ENCODE measurements at places on chromosomes 4 and X.

- no peak for DNase-seq
Measured at GRCh38 chr4:152044331-152045036, 283.7 kb upstream of the GATB start.

DNA sequence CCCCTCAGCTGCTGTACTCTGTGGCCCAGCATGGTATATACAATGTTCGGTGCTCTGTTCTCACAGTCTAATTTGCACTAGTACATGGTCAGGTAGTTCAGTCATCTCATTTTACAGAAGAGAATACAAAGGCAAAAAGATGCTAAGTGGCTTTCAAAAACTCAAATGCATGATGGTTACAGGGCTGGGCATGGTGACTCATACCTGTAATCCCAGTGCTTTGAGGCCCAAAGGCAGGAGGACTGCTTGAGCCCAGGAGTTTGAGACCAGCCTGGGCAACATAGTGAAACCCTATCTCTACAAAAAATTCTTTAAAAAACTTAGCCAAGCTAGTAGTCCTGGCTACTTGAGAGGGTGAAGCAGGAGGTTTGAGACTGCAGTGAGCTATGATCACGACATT, 210.5 kb upstream of the KIT start:
- no peak for DNase-seq

DNA sequence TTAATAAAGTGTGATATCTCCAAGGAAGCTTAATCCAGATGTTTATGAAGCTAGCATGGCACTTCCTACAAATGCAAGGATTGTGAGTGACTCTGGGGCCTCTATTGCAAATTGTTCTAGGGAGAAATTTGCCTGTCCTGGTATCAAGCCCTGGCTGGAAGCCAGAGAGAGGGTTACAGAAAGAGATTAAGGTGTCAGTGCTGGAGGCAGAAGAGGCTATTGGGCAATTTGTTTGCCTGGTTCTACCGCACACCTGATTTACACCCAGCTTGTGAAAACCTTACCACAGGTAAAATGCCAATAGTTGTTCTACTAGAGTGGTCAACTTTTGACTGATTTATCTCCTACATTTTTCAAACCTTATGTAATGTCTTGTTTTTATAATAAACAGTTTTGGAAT, 186.7 kb upstream of the FAT1 start:
- DNase-seq, result no peak

- peak; percentile 65 for DNase-seq
Measured at GRCh38 chr4:88523325-88524129, at the start of gene PYURF. TSS of gene PYURF (minus strand) at chr4:88523776. CDS start at chr4:88523700, 76 bp downstream.

GRCh38 chr4:122879001-122879400, 43.4 kb downstream of the NUDT6 start:
- DNase-seq, result no peak

DNA sequence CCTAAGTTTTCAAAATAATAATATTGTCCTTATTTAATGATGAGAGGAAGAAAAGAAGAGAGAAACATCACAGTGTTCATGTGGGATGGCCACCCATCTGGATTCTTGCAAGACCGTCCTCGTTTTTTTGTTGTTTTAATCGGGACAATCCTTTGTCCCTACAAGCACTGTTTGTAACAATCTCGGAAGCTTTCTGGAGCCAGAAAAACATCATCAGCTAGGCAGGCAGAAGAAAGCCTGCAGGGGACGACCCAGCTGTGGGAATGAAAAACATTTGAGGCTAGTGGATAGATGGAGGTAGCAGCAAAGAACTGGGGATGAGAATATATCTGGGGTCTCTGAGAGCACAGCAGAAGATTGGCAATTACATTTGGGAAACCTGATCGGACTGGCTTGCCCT, 105.6 kb downstream of the DKK2 start:
- DNase-seq, result no peak

- no peak for DNase-seq
Measured at GRCh38 chrX:68256990-68257389, 176.3 kb downstream of the OPHN1 start.

DNA sequence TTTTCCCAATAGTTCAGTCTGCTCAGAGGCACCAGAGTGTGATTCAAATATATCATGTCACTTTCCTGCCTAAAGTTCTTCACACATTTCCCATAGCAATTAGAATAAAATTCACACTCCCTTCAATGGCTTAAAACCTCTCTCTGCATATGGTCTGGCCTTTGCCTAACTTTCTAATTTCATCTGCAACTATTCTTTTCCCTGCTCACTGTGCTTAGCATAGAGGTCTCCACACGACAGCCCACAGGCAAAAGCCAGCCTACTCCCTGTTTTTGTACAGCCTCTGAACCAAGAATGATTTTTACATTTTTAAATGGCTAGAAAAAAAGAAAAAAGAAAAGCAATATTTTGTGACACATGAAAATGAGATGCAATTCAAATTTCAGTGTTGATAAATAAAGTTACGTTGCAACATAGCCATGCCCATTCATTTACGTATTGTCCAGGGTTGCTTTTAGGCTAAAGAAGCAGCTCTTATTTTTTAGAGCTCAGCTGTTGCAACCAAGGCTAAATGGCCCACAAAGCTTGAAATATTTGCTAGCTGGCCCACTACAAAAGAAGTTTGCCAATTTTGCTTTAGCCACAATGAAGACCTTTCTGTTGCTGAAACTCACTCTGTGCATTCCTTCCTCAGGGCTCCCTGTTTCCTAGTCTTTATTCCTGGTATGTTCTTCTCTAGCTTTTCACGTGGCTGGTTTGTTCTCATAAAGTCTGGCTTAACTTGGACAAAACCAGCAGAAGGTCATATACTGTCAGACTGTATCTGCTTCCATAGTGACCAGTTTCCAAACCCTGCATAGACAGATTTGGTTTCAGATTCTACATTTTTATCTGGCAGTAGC, 26.6 kb upstream of the IRF2 start:
- no peak for DNase-seq

GRCh38 chr4:32172761-32173160, 1452.6 kb downstream of the PCDH7 start:
- peak; percentile 19 for DNase-seq

DNA sequence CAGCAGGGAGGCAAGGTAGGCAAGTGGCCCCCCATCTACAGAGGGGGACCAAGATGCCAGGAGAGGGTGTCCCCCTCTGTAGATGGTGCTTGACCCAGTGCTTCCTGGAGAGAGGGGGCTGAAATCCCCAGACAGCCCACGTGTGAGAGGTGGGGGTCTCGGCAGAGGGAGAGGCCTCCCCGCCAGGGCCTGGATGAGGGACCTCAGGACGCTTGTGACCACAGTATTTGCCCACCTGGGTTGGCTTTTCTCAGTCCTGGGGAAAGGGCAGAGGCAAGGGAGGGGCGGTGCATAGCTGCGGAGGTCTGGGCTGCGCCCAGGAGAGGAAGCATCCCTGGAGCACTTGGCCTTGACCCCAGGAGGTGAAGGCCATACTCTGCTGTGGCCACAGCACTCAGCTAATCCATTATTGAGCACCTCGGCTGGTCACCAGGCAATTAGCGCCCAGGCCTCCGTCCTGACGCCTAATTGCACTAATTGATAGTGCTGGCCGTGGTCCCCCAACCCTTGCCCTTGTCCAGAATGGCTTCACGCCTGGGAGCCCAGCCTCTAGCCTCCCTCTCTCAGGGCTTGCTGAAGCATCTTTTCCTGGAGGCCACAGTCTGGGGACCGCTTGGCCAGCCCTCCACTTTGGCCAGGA, 30.7 kb downstream of the HMX1 start:
- no peak for DNase-seq

DNA sequence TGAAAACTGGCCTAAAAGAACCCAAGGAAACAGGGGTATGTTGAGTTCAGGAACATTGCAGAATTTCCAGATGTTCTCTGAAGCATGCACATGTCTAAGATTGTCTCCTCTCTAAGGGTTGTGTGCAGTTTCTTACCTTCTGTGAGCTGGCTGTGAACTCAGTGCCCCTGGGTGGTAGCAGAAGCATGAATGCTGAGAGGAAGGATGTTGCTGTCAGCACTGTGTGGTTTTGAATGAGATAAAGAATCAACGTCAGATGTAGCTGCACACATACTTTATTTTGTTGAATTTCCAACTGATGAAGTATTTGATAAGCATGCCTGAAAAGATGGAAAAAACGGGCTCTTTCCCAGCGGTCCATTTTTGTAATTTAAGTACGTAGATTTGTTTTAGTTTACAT, 23.8 kb upstream of the CD38 start:
- no peak for DNase-seq

Data from HS-5 (cell line).